ENCODE measurements at places on chromosomes 5 and 9.

GRCh38 chr5:128237000-128237399, 153.4 kb downstream of the SLC12A2 start:
- DNase-seq, result no peak

DNA sequence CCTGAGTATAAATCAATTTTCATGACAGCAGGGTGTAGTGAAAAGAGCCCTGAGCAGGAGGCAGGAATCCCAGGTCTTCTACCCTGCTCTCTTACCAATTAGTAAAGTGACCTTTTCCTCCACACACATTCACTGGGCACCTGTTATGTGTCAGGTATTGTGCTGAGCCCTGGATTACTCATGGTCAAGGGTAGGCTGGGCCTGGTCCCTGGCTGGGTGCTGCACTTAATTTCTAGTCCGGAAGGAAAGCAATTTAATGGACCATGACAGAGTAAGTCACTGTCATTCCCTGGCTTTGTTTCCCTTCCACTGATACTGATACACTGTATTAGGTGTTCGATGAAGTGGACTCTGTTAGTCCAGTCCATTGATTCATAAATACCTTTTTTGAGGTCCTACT, 29.1 kb upstream of the BRINP1 start:
- DNase-seq, result no peak

DNA sequence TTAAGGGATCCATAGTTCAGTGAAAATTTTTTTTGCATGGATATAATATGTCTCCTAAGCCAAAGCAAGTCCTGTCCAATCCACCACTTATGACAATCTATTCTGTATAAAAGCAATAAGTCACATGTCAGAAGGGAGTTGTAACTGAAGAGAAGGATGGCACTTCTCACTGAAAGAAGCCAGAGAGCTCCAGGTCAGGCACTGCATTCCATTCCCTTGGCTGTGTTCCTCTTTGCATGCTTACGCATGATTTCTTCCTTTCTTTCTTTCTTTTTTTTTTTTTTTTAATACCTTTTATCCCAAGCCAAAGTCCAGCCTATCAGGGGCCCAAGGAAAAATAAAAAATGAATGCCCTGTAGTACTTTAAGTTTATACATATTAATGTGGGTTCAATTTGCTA, 39.8 kb downstream of the MAMDC2 start:
- no peak for DNase-seq

GRCh38 chr9:110472111-110472510, 107.4 kb downstream of the SVEP1 start:
- no peak for DNase-seq

DNA sequence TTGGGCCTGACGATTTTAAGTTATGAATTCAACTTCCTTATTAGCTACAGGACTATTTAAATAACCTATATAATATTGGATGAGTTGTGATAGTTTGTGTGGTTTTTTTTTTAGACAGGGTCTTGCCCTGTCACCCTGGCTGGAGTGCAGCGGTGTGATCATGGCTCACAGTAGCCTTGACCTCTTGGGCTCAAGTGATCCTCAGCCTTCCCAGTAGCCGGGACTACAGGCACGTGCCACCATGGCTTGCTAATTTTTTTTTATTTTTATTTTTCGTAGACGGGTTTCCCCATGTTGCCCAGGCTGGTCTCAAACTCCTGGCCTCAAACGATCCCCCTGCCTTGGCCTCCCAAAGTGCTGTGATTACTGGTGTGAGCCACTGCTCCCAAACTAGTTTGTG, 17.6 kb downstream of the SPZ1 start:
- DNase-seq, result no peak

DNA sequence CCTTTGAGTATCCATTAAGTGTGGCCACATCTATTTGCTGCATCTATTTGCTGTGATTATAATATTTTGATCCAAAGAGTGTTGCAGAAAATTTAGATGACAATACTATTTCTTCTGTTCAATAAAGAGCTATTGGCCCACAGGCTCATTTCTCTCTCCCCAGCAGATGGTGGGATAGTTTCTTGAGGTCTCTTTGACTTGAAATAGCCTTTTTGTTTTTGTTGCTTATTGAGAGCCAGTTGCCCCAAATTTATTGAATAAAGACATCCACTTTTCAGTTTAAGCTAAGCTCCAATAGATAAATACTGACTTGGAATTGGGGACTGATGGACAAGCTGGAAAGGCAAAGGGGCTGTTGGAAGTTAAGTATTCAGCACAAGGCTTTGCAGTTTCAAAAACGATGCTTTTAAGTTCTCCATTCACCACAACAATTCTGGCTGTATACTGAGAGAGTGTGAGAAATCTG, 290.1 kb upstream of the MPDZ start:
- no peak for DNase-seq

DNA sequence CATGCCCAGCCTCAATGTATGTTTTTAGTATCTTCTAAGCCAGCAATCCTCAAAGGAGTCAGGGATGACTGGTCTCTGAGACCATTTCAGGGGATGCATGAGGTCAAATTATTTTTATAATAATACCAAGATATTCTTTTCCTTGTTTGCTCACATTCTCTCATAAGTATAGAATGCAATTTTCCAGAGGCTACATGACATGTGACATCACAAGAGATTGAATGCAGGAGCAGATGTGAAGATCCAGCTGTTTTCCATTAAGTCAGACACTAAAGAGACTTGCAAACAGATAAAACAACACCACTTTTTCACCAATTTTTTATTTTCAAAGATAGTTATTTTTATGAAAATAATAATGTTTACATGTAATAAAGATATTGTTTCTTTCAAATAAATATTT, 22.0 kb upstream of the FREM1 start:
- no peak for DNase-seq

- DNase-seq, result no peak
Observed at GRCh38 chr9:124447297-124447661, 3.0 kb upstream of the ADGRD2 start.

DNA sequence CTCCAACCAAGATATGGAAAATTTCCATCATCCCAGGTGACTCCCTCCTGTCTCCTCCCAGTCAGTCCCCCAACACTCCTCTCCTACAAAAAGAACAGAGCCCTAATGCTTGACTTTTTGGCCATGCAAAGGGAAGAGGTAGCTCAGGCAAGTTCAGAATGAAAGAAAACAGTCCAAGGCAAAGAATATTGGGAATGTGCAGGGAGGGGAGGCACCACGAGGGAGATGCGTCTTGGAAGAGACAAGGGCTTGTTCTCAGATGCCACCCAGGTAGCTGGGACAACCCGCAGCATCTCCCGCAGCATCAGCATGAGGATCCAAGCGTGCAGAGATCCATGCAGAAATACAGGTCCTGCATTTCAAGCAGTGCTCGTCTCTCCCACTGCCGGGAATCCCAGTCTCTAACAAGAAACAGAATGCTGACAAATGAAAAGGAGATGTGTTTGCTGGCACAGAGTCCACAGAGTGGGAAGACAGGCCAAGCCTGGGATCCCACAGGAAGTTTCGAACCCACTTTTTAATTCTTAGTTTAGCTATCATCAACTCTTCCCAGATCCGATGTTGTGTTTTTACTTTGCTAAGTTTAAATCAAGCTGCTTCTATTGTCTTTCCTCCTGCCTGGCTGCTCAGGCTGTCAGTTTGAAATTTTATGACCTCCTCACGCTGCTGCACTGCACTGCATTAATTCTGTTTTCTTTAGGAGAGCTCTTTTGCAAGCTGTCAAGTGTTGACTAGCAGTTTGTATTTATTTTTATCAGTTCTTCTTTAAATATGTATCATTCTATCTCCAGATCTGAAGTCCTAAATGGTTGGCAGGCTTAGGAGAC, 86.8 kb upstream of the OSMR start:
- DNase-seq, result no peak

GRCh38 chr5:72687288-72687687, 129.2 kb upstream of the TNPO1 start:
- no peak for DNase-seq

DNA sequence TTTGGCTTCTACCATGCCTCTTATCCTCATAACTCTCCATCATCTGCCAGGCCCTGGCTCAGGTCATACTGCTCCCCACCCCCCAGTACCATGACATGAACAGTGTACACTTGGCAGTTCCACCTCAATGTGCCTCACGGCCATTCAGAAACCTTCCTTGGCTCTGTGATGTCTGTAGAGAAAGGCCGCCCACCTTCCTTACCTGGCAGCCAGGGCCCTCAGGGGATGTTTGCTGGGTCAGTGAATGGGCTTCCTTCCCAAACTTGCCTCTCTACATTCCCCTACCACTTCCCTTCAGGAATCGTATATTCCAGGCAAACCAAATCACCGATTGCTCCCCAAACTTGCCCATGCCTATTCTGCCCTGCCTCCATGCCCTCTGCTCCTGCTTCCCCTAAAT, 101.1 kb downstream of the PSD2 start:
- no peak for DNase-seq

- DNase-seq, result no peak
Observed at GRCh38 chr5:69170495-69170894, 3.5 kb downstream of the CCNB1 start.

- DNase-seq, result no peak
Observed at GRCh38 chr5:43231977-43232376, 40.0 kb downstream of the NIM1K start.

GRCh38 chr5:169216866-169217265, 84.1 kb downstream of the SLIT3 start:
- no peak for DNase-seq

DNA sequence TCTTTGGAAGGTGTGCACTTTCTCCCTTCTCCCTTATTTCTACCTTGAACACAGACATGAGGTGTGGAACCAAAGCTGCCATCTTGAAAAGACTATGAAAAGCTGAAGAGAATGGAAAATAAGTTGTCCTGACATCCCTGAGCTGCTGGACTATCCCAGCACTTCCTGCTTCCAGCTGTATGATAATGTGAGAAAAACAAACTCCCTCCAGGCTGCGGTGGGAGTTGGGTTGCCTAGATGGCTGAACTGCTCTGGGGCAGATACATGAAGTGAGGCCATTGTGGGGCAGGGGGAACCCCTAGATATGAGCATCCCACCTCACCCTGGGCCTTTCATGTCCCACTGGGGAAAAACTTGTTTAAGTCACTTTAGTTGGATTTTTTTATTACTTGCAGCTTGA, 82.4 kb downstream of the BOD1 start:
- DNase-seq, result no peak

DNA sequence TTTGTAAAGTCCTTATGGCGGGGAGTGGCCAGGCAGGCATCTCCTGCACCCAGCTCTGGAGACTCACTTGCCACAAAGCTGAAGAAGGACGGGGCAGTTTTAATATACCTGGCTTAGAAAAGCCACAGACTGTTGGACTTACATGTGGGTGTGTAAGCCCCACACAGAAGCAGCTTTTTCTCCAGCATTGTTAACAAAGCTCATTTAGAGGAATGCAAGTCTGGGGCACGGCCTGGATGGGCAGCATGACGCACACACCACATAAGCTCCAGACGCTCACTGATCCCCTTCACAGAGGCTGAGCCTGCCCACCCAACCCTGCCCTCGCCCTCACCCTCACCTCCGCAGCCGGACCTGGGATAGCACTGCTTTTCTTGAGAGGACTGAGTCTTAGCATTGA, 58.0 kb upstream of the PDE8B start:
- no peak for DNase-seq

- DNase-seq, result no peak
Observed at GRCh38 chr5:38479315-38479904, 77.0 kb downstream of the LIFR start.

- no peak for DNase-seq
Observed at GRCh38 chr5:59744531-59744992, 149.0 kb downstream of the PDE4D start.

DNA sequence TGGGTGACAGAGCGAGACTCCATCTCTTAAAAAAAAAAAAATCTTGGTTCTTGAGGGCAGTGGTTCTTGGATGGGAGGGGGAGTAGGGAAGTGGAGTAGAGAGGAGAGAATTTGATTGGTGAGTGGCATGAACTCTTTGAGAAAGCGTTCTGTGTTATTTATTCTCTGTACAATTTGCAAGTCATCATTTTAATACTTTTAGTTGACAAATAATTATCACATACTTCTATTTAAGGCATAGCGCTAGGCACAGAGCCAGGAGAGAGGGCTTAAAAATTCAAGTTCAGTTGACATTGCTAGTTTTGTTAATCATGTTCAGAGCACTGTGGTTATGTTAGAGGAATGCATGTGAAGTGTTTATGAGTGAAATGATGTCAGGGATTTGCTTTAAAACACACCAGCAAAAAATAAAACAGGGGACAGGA, 24.6 kb downstream of the HSDL2 start:
- no peak for DNase-seq

DNA sequence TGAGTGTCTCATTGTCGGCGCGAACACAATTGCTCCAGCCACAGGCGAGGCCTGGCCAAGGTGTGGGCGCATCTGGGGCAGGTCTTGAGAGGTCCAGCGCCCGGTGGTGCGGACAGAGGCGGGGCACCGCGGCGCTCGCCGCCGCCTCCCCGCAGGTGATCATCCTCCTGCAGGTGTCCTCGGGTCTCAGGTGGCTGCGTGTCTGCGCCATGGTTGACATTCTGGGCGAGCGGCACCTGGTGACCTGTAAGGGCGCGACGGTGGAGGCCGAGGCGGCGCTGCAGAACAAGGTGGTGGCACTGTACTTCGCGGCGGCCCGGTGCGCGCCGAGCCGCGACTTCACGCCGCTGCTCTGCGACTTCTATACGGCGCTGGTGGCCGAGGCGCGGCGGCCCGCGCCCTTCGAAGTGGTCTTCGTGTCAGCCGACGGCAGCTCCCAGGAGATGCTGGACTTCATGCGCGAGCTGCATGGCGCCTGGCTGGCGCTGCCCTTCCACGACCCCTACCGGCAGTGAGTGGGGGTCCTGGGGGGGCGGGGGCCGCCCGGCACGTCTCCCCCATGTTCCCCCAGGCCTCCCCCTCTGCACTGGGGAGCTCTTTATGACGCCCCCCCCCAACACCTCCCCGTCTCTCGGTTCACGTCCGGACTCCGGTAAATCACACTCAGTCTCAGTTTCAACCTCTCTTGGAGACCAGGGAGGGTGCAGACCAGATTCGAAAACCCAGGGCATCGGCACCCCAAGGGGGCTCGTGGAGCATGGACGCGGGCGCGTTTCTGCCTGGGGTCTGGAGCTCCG, 446 bp downstream of the NXNL2 start:
- DNase-seq, result no peak

GRCh38 chr5:38500573-38501260, 55.7 kb downstream of the LIFR start:
- no peak for DNase-seq

DNA sequence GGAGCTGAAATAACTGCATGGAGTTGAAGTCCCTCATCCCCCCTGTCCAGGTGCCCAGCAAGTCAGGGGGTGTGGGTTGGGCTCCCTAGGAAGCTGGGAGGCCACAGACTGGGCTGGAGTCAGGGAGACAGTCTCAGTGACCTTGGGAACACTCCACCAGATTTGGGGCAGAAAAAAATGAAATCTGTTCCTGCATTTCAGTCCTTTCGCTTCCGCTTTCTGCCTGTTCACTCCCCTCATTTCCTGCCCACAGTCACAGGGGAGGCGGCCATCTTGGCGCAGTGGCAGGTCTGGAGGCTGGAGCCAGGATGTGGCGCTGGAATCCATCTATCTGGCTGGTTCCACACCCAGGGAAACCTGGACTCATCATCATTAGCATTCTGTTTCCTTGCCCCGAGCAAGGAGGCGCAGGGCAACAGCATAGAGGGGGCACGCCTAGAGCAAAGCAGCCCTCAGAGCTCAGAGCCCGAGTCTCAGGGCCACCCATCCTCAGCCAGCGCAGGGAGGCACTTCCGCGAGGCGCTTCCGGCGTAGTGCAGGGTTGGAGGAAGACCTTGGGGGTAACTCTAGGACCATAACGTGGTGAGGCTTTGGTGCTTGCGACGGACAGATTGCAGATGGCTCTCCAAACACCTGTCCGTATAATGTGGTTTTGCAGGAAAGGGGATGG, 86.2 kb upstream of the HSPA9 start:
- DNase-seq, result no peak

GRCh38 chr9:70285981-70286598, 27.3 kb downstream of the SMC5 start:
- no peak for DNase-seq

All from stimulated activated CD8-positive, alpha-beta memory T cell treated with anti-CD3 and anti-CD28 coated beads, Interleukin-4, amount 100 ng/mL, for 4 hours (primary cell).